Activated CD8-positive, alpha-beta memory T cell treated with anti-CD3 and anti-CD28 coated beads for 24 hours (primary cell): ENCODE measurements at places on chromosomes 16 and 17.

DNA sequence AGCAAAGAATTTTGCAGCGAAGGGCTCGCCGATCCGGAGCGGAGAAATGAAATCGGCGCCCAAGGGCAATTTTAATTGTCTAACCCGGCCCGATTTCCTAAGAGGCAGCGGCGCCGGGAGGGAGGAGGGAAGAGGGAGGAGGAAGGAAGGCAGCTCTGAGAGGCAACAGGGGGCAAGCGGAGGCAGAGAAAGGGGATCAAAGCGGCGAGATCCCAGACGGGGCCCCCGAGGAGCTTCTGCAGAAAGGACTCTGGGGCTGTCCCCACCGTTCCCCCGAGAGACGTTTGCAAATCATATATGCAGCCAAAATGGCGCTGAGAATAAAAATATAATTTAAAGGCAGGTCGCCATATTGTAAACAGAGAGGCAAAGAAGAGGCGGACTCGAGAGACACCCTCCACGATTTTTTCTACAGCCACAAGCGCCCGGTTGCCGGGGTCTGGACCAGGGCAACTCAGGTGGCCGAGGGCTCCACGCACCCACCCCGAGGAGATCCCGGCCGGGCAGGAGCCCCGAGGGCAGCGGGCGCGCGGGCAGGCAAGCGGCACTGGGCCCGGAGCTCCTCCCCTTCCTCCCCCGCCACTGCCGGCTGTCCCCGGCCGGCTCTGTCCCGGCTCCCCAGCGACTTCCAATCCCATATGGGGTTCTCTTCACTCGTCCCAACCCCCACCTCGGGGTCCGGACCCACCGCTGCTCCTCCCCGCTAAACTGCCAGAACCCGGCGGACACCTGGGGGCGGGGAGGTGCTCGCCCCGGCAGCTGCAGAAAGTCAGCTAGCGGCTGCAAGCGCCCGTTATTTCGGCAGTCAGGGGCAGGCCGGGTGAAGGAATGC lies 1.9 kb downstream of the PHF12 start:
- DNase-seq, result peak; percentile 87

GRCh38 chr16:80804526-80805383 lies at the start of gene CDYL2:
CDYL2 (minus strand) TSS chr16:80804598; CDS start chr16:80804173, 425 bp downstream.
- peak; percentile 74 for DNase-seq

- no peak for DNase-seq
Measured at GRCh38 chr16:29645694-29646187, 17.3 kb upstream of the SPN start.

DNA sequence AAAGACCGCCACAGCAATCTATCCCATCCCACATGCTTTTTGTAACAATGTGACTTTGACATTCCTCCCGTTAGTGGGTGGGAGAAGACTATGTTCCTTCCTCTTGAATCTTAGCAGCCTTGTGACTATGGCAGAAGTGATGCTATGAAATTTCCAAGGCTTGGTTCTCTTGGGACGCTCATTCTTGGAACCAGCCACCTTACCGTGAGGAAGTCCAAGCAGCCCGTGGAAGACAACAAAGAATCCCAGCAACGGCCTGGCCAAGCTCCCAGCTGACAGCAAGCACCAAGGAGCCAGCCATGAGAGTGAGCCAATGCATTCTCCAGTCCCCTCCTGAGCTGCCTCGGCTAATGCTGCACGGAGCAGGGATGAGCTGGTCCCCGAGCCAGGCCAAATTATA lies 62.3 kb downstream of the VPS53 start:
- no peak for DNase-seq

DNA sequence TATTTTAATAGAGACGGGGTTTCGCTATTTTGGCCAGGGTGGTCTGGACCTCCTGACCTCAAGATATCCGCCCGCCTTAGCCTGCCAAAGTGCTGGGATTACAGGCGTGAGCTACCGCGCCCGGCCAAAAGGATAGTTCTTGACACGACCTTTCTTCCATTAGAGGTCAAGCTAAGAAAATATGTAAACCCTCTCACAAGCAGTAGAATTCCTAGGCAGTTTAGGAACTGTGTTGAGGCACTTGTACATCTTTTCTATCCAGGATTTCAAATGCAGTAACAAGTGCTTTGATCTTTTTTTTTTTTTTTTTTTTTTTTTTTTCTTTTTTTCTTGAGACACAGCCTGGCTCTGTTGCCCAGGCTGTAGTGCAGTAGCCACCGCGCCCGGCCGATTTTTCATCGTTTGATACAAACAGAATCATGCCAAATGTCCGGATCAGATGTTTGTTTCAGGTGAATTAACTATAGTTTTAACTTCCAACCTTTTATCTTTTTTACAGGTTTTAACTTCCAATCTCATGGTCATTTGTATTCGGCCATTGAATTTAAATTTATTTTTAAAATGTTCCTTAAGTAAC lies 1.5 kb upstream of the ARL6IP1 start:
- DNase-seq, result no peak

GRCh38 chr16:56399486-56399885 lies 25.9 kb downstream of the AMFR start:
- DNase-seq, result no peak

DNA sequence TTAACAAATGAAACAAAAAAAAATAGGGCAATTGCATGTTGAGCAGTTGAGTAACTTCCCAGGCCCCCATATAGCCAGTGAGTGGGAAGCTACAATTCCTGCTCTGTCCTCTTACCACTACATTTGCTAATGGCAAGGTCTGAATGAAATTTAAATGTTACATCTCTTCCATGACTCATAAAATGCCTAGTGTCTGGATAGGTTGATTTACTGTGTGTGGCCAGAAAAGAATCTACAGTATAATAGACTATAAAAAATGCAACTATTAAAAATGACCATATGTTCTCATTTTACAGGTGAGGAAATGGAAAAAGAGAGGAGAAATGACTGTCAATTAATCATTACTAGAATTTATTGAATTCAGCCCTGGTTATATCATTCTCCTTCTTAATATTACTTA lies 1199.3 kb downstream of the CDH11 start:
- no peak for DNase-seq

DNA sequence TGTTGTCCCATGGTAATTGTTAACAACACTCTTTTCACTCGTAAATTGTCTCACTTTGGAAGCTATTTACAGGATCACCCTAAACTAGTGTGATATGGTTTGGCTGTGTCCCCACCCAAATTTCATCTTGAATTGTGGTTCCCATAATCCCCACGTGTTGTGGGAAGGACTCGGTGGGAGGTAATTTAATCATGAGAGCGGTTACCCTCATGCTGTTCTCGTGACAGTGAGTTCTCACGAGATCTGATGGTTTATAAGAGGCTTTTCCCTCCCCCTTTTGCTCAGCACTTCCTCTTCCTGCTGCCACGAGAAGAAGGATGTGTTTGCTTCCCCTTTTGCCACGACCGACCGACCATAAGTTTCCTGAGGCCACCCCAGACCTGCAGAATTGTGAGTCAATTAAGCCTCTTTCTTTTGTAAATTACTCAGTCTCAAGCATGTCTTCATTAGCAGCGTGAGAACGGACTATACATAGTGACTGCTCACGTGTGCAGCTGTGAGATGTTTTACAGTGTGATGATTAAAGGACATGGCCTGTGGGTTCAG lies 34.4 kb downstream of the DNAH3 start:
- peak; percentile 55 for DNase-seq

DNA sequence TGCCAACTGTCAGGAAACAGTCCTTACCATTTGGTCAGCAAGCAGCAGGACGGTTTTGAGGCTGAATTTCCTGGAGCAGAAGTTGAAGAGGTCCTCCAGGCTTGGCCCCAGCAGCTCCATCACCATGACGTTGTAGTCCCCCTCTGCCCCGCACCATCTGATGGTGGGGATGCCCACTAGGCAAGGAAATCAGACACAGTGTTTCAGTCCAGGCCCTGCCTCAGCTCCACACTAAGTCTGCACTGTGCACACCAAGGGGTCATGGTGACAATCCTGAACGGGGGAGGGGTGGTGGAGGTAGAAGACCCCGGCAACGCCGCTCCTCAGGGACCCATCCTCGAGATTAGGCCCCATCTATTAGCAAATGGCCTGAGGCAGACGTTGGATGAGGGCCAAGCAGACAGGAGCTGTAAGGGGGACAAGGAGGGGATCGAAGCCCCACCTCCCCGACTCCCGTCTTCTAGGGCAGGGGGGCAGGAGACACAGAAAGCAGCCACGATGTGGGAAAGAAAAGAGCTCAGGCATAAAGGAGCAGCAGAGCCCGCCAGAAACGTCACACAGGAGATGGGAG lies 18.0 kb downstream of the CSNK1D start:
- no peak for DNase-seq

DNA sequence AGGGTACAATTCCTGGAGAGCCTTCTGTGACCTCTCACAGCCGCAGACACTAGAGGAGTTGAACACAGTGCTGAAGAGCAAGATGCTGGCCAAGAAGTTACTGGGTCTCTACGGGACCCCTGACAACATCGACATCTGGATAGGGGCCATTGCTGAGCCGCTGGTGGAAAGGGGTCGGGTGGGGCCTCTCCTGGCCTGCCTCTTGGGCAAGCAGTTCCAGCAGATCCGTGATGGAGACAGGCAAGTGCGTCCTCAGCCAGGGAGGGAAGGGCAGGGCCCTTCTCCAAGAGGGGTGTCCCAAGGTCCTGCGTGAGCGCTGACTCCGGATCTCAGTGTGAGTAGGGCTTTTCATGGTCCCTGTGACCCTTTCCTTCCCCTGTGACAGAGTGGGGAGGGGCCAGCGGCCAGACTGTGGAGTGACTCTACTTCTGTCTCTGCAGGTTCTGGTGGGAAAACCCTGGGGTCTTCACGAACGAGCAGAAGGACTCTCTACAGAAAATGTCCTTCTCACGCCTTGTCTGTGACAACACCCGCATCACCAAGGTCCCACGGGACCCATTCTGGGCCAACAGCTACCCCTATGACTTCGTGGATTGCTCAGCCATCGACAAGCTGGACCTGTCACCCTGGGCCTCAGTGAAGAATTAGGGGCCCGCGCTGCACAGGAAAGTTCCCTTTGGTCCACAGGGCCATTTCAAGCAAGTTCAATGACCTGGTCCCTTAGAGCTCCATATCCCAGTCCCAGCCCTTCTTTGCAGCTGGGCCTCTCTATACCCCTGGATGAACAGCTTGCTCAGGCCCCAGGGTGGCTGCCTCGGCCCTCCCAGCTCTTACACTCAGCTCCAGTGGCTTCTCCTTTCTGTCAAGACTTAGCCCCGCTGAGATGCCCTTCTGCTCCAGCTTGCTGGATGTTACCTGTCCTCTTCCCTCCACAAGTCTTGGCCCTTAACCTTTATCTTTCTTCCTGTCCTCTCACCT lies 13.1 kb downstream of the MPO start:
- DNase-seq, result peak; percentile 45

- no peak for DNase-seq
Measured at GRCh38 chr16:17845031-17845430, 374.3 kb upstream of the XYLT1 start.

GRCh38 chr17:53707566-53707965 lies 115.2 kb upstream of the KIF2B start:
- DNase-seq, result no peak

- no peak for DNase-seq
Measured at GRCh38 chr17:9331279-9332131, 244.1 kb downstream of the STX8 start.

GRCh38 chr17:6075845-6076244 lies 5.7 kb downstream of the WSCD1 start:
- no peak for DNase-seq

- DNase-seq, result no peak
Measured at GRCh38 chr16:68776821-68777485, 39.9 kb downstream of the CDH1 start.

GRCh38 chr17:35086931-35087573 lies 23.5 kb upstream of the RFFL start:
- no peak for DNase-seq

GRCh38 chr17:78357177-78357586 lies 2.7 kb downstream of the SOCS3 start:
- no peak for DNase-seq

GRCh38 chr17:55433029-55433628 lies 11.5 kb upstream of the MMD start:
- DNase-seq, result no peak

GRCh38 chr16:5257462-5257861 lies 159.9 kb upstream of the EEF2KMT start:
- DNase-seq, result no peak

GRCh38 chr16:63776437-63776836 lies 1345.4 kb downstream of the CDH11 start:
- no peak for DNase-seq

- DNase-seq, result peak; percentile 79
Measured at GRCh38 chr17:62652251-62653001, 25.0 kb downstream of the MRC2 start.

- no peak for DNase-seq
Measured at GRCh38 chr16:81518439-81518757, 73.8 kb downstream of the CMIP start.

DNA sequence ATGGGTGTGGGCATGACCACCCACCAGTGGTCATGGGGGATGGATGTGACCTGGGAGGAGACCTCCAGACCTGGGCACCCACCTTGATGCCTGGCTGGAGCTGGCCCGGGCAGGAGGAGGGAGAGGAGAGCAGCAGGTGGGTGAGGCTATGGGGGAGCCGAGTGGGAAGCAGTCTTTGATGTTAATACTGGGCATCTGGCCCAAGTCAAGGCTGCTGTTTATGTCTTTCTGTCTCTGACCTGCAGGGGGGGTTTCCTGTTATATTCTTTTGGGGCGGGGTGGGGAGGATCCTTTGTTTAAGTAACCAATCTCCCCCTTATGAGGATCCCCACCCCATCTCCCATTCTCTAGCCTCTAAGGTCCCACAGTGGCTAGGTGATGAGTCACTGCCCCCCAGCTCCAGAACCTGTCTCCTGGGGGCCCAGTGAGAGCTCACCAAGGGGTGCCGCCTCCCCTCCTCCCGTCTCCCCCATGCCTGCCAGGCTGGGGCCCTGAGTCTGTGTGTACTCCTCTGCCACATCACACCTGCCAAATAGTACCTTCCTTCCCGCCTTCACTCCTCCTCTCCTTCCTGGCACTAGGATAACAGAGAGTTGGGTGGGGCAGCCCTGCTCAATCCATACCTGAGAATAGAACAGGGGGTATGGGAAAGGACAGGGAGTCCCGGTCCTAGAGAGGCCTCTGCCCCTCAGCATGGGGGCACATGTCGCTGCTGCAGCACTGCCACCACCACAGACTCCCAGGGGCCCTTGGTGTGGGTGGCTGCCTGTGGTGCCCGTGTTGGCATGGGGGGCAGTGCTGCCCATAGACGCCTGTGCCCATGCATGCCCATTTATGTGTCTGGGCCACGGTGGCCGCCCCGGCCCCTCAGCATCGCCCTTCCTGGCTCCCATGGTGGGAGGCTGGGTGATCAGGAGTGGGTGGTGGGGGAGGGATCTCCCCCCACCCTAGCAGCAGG lies 7.3 kb downstream of the THRA start:
- peak; percentile 79 for DNase-seq

DNA sequence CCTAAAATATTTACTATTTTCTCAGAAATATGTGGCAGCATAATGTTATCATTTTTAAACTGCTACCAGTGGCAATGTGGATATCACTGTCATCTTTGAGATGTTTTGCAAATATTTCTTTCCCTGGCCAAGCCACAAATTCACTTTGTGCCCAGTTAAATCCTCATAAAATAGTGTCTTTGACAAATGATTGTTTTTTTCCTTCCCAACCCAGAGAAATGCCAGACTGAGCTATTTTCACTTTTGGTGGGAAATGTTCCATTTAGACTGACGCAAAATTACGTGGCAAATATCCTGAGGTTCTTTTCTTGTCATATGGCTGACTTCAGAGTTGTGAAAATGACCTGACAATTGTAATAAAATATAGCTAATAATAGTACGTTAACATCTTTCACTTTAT lies 807.0 kb upstream of the SOX9 start:
- DNase-seq, result no peak
